ENCODE measurements at places on chromosomes 3 and 15. TPM values are rescaled to one million over a fixed set of nuclear protein-coding genes. Genes with fewer than 3 reads are reported as not detected.

TGM5 gene
- 0.56 TPM for total RNA-seq

PLA2G4E gene
- not detected for total RNA-seq

COLQ gene
- 2.8 TPM for total RNA-seq

OR5K2 gene
- total RNA-seq, result not detected

HTR3E gene
- total RNA-seq, result not detected

CFAP20DC gene
- 0.65 TPM for total RNA-seq

DTWD1 gene
- 49.1 TPM for total RNA-seq

UBAP1L gene
- 3.6 TPM for total RNA-seq

GOLGA6L7 gene
- not detected for total RNA-seq

ADIPOQ gene
- 1.9 TPM for total RNA-seq

PIK3CB gene
- total RNA-seq, result 21.1 TPM

CEP19 gene
- 0.69 TPM for total RNA-seq

RPN1 gene
- 144 TPM for total RNA-seq

LSG1 gene
- 20.7 TPM for total RNA-seq

HMCES gene
- total RNA-seq, result 25.2 TPM

CD200R1 gene
- total RNA-seq, result 2.2 TPM

HCLS1 gene
- total RNA-seq, result 72.0 TPM

RTP4 gene
- 2.7 TPM for total RNA-seq

RYR3 gene
- 9.9 TPM for total RNA-seq

KNL1 gene
- 0.52 TPM for total RNA-seq

Data from posterior vena cava (tissue), 2 donors.